Activated CD4-positive, alpha-beta T cell treated with anti-CD3 and anti-CD28 coated beads for 24 hours (primary cell): ENCODE measurements at places on chromosomes 11 and 22.

DNA sequence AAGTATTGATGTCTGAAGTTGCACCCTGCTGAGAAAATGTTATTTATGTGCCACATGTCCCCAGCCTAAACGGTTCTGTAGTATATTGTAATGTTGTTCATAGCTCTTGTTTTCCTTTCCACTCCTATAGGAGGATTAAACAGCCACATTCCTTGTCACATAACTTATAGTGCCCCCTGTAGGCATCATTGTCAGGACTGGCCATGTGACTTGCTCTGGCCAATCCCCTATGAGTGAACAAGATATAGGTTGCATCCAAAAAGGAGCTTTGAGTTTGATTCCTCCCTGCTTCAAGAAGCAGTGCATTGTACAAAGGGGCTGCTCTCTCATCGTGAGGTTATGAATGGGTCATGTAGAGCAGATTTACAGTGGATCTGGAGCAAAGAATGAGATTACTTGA lies 717.6 kb upstream of the ANO5 start:
- no peak for DNase-seq

DNA sequence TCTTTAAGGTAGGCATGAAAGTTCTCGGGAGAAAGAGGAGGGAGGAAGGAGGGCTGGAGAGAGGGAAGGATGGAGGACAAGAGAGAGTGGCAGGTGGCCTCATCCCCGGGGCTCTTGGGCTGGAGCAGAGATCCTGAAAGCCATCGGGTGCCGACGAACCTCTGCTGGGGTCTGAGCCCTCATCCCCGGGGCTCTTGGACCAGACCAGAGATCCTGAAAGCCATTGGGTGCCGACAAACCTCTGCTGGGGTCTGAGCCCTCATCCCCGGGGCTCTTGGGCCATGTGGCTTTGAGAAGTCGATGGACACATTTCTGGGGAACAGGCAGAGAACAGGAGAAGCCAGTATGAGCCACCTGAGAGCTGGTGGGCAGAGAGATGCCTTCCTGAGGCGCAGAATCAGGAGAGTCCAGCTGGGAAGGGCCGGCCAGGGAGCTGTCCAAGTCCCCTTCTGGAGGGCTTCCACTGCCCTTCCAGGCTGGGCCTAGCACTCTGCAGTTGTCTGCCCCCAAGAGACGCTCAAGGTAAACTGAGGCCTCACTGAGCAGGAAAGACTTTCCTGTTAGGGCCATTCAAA lies 1398.1 kb downstream of the BRD1 start:
- DNase-seq: no peak

GRCh38 chr11:66546368-66546965 lies at the start of gene ACTN3:
Gene ACTN3, plus strand, starts transcription at chr11:66546903. Its CDS starts 35 bp downstream, at chr11:66546938.
- no peak for DNase-seq

- DNase-seq: no peak
Measured at GRCh38 chr11:33579101-33579500, 121.5 kb downstream of the C11orf91 start.

GRCh38 chr11:88480223-88480622 lies 142.7 kb upstream of the CTSC start:
- DNase-seq: no peak

DNA sequence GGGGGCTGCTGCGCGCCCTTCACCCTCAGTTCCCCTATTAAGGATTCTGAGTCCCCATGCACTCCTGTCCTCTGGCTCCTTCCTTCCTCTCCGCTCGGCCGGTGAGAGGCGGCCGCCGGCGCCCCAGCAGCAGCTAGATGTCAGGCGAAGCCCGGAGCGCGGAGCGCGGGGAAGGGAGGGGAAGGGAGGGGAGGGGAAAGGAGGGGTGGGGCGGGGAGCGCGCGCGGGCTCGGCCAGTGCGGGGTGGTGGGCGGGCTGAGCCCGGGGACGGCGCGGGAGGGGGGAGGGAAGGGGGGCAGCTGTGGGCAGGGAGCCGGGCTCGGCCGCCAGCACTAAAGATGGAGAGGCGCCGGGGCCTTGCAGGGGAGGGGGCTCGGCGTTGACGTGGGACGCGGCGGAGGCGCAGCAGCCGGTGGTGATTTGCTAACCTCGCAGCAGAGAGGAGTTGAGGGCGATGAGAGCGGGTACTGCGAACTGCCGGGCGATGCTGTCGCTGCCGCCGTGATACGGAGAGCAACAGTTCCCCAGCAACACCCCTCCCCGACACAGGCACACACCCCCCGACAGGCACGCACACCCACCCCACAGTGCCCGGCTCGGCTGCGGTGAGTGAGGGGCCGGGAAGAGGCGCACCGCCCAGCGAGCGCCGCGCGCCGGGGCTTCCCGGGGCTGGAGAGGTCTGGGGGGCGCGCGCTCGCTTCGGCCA lies at the start of gene ZBTB16:
Gene ZBTB16 (plus strand): TSS at position 434 of the 706 bp plus-strand sequence. CDS start 3,590 bp downstream, outside the sequence.
- DNase-seq: peak; percentile 29

DNA sequence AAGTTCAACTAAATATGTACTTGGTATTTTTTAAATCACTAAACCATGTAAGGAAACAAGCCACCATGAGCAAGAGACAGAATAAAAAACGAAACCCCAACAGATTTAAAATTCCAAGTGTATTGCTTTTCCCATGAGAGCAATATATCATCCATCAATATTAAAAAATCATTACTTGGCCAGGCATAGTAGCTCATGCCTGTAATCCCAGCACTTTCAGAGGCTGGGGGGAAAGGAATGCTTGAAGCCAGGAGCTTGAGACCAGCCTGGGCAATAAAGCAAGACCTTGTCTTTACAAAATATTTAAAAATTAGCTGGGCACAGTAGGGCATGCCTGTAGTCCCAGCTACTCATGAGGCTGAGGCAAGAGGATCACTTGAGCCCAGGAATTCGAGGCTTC lies 190.8 kb downstream of the TTC28 start:
- DNase-seq: no peak

GRCh38 chr11:63914896-63915691 lies 1.9 kb downstream of the RCOR2 start:
- no peak for DNase-seq

DNA sequence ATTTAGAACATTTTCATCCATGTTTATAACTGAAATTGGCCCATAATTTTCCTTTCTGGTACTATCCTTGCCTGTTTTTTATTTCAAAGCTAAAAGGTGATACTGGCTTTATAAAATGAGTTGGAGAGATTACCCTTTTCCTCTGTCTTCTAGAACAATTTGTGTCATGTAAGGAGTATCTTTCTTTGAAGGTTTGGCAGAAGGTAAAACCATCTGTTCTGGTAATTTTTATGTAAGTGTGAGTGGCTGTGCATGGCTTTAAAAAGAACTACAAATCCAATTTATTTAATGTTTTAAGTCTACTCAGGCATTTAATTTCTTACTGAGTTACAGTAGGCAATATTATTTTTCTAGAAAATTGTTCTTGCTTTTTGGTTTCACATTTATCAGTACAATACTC lies 7.7 kb upstream of the MRGPRD start:
- no peak for DNase-seq

GRCh38 chr11:18012122-18012905 lies 533 bp downstream of the SERGEF start:
- DNase-seq: peak; percentile 15

GRCh38 chr11:3767536-3767935 lies 29.8 kb downstream of the NUP98 start:
- DNase-seq: no peak

DNA sequence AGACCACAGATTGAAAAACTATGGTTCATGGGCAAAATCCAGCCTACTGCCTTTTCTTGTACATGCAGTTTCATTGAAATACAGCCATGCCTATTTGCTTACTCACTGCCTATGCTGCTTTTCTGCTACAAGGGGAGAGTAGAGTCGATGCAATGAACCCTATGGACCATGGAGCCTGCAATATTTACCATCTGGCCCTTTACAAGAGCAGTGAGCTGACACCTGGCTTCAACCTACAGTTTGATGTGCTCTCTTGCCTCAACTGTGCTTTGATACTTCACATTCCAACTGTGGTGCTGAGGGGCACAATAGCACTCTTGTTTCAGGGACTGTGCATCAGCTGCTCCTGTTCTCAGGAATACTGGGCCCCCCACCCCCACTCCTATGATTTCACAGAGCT lies 239.5 kb upstream of the SORL1-AS1 start:
- DNase-seq: no peak

GRCh38 chr11:110447343-110447742 lies 17.6 kb downstream of the FDX1 start:
- DNase-seq: no peak

- DNase-seq: no peak
Measured at GRCh38 chr11:2382129-2382517, 5.0 kb downstream of the CD81 start.

DNA sequence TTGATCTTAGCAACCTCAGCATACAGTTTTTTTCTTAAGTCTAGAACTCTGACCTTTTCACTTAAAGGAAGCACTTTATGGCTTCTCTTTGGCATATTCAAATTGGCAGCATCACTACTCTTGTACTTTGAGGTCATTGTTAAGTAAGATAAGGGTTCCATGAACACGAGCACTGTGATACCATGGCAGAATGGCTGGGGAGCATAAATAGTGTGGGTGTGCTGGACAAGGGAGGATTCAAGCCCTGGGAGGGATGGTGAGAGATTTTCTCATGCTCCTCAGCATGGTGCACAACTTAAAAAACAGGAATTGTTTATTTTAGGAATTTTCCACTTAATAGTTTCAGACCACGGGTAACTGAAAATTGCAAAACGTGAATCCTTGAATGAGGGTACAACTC lies 111.4 kb downstream of the ATXN10 start:
- no peak for DNase-seq

- DNase-seq: no peak
Measured at GRCh38 chr11:27582621-27583020, 76.1 kb upstream of the LIN7C start.

DNA sequence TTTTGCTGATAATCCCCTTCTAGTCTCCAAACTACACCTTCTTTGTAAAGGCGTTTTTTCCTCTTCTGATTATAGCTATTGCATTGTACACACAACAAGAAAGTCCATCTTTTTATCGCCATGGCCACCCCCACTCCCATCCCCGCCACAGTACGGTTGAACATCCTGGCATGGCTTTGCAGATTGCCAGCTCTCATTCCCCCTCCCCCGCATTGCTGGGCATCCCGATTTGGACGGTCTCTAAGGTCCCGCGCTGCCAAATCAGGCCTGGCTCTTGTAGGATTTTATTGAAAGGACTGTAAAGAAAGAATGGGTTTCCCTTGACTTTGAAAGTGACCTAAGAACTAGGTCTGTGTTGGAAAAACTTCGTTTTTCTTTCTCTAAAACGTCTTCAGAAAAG lies 916 bp upstream of the SLC6A5 start:
- no peak for DNase-seq

DNA sequence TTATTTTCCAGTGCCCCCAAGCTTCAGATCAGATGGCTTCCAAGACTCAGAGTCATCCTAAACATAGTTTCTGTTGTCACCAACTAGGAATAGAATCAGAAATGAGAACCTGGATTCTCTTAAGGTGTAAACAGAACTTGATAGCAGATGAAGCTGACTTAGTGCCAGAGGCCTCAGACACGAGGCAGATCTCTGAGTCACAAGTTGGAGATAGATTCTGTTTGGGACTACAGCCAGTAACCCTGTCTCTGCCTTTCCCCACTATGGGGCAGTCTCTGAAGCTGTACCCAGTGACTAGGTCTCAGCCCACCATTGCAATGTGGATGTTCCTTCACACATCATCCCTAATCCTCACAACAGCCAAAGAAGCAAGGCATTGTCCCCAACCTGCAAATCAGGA lies 25.4 kb downstream of the NEU3 start:
- no peak for DNase-seq

DNA sequence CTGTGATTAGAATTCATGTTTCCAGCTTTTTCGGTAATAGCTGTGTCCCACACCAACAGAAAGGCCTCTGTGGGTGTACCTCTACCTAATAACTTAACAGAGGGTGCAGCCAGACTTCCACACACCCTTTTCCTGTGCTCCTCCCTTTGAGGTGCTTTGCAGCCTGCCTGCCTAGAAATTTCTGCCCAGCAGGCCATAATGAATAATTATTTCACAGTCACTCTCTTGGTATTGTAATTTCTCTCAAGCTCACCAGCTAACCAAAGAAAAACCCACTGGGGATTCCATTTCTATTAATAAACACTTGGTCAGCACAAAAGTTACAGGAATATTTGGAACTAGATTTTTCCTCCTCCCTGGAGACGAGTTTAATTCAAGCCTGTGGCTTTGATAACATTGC lies 13.3 kb downstream of the WT1 start:
- no peak for DNase-seq

DNA sequence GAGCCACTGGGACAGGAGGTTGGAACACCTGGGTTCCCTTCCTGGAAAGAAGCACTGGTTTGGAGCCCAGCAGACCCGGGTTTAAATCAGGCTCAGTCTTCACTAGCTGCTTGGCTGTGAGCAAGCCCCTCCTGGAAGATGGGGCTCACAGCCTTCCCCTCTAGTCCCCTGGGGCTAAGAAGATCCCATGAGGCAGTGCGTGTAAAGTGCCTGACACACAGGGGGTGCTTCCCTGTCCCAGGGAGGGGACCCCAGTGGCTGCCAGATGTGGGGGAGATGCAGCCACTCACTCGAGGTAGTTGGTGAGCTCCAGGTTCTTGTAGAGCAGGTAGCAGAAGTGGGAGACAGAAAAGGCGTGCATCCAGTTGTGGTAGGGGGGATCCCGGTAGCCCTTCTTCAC lies 93.2 kb downstream of the PDE2A start:
- DNase-seq: no peak

- no peak for DNase-seq
Measured at GRCh38 chr11:20207781-20208621, 47.7 kb upstream of the DBX1 start.

DNA sequence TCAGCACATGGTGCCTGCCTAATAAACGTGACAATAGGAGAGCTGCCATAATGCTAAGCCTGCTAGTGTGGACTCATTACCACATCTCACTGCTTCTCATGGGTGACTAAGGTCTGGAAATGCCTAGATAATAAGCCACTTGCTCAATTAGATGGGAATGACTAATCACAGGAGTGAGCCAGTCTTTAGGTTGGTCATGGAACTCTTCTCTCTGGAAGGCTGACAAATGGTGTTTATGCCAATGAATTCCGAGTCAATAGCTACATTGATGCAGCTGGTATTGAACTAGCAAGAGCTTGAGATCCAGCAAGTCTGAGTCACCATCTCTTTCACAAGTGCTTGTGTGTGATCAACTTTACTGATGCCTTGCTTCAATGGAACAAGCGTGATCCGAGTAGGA lies 334.9 kb downstream of the OPCML start:
- DNase-seq: no peak

- no peak for DNase-seq
Measured at GRCh38 chr22:24576778-24577177, 16.1 kb downstream of the LRRC75B start.

DNA sequence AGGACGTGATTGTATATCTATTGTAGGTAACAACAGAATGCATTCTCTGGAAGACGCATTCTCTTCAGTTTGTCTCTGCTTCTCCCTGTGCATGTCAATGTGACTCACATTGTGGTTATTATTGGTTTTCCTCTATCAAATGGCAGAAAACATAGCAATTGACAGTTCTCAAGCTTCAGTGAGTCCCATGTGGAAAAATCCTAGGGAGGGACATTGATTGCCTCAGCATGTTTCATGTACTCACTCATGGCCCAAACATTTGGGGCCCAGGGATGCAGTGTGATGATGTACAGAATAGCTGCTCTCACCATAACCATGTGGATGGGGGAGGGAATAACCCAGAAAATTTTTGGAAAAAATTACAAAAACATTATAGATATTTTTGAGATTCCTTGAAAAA lies 9.3 kb upstream of the ARL14EP start:
- no peak for DNase-seq
